Activated CD4-positive, alpha-beta T cell treated with anti-CD3 and anti-CD28 coated beads, Interleukin-2, amount 50 U/mL, for 4 hours (primary cell): ENCODE measurements at places on chromosomes 13 and 19.

DNA sequence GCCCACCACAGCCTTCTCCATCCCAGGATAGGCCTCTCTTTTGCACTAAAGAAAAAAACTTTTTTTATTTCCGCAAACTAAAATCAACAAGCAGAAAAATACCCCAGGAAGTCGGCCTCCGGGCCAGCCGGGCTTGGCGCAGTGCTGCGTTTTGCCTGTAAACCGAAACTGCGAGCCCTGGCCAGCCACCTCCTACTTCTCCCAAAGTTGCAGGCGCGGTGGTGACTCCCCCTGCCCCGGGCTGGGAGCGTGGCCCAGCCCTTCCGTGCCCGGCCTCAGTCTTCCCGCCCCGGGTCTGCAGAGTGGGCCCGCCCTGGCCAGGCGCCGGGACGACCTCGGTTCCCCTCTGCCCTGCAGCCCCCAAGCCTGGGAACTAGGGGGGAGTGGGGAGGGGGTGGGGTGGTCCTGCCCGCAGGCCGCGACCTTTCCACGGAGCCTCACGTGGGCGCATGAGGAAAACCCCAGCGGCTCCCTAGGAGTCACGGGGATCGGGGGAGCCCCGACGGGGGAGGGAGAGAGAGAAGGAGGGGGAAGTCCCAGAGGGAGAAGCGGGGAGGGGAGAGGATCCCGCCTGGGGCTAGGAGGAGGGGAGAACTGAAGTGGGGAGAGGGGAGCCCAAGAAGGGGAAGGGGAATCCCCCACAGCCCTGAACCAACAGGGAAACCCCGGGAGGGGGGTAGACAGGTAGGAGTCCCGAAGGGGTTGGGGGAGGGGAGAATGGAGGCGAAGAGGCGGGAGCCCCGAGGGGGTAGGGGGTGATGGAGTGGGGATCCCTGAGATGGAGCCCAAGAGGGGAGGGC lies 3.0 kb downstream of the GADD45B start:
- DNase-seq, result peak; percentile 64

- peak; percentile 39 for DNase-seq
Observed at GRCh38 chr19:54029930-54030490, 33.7 kb downstream of the VSTM1 start.

DNA sequence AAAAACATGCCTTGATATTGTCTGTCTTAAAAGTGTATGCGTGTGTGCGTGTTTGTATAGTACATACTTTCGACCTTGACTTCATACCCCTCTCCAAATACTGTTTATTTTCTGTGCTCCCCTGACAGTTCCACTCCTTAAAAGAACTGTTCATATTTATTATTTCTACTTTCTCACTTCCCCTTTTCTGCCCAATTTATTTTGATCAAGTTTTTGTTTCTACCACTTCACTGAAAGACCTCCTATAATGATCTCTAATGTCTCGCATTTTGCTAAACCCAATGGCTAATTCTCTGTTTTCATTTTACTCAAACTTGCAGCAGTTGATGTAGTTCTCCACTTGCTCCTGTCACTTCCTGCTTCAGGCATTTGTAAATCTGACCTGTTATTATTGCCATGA lies 426.1 kb upstream of the KLF12 start:
- DNase-seq, result no peak

GRCh38 chr13:109687559-109688448 lies 98.6 kb downstream of the IRS2 start:
- no peak for DNase-seq

DNA sequence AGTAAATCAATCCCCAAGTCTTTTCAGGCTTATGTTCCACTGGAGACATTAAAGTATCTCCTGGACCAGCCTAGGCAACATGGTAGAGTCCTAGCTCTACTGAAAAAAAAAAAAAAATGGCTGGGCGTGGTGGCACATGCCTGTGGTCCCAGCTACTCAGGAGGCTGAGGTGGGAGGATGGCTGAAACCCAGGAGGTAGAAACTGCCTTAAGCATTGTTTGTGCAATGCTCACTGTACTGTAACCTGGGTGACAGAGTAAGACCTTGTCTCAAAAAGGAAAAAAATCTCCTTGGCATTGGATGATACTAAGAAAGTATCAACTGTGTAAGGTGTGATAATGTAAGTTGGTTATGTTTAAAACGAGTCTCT lies 8.8 kb downstream of the KLK8 start:
- no peak for DNase-seq

DNA sequence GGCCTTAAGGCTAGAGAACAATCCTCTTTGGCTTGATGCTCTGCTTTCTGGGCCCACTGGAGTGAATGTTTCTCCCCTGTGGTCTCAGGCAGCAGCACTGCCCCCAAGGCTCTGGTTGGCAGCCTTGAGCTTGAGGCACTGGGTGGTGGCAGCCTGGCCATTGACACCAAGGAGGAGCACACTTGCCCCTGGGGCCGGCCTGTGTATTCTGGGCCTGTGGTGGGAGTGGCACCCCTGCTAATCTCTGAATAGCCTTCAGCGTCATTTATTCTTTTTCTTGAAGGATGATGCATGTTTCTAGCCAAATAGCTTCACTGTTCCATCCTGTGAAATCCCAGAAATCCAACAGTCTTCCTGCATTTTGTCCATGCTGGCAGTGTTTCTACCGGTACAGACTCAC lies 191.4 kb downstream of the OLFM4 start:
- DNase-seq, result no peak

GRCh38 chr13:52597676-52598075 lies 44.6 kb upstream of the HNRNPA1L2 start:
- no peak for DNase-seq

DNA sequence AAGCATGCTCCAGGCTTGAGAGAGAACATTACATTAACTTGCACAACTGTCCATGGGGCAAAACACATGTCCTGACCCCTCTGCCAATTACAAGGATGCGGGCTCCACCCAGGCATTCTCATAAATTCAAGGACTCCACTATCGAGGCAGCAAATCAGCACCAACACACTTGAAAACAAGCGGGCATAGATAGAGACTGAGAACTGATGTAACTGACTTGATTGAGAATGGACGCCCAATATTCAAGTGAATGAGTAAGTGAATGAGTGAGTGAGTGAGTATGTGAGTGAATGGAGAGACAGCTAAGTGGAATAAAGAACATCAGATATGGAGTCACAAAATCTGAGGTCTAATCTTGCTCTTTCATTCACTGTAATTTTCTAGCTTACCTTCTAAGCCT lies 75.0 kb upstream of the VSTM2B start:
- no peak for DNase-seq

- no peak for DNase-seq
Observed at GRCh38 chr13:113933901-113934300, 40.0 kb downstream of the C13orf46 start.
